ENCODE measurements at places on chromosomes 1 and 21.

- no peak for DNase-seq
Observed at GRCh38 chr1:246246430-246246829, 260.6 kb downstream of the SMYD3 start.

DNA sequence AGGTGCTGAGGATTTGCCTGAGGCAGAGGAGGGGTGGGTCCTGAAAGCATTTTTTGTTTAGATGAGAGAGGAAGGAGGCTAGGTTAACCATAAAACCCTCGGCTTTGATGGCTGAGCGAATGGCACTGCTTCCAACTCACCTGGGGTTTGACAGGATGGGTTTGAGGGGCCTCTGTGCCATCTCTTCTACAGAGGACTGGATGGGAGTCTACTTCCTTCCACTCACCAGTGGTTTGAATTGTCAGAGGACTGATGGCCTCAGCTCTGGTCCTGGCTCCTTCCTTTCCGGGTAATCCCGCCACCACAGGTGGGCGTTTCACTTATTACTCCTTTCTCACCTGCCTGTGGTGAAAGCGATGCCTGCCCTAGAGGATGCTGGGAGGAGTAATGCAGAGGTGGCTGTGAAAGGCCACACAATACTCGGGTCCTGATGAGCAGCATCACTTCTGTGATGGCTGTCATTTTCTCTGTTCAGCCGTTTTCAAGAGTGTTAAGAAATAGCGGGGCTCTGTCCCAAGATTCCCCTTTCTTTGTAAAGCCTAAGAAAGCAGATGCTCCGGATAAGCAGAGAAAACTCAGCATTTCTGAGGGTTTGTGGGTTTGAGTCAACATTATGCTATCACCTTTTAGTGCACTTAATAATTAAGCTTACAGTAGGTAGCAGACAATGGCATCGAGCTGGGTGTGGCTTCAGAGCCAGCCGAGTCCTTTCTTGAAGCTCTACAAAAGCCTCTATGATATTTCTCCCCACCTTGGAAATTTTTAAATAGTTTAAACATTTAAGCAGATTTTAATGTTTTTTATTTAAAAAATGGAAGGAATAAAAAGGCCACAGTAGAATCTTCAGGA is 220.7 kb downstream of the HLX start:
- peak; percentile 3 for DNase-seq

DNA sequence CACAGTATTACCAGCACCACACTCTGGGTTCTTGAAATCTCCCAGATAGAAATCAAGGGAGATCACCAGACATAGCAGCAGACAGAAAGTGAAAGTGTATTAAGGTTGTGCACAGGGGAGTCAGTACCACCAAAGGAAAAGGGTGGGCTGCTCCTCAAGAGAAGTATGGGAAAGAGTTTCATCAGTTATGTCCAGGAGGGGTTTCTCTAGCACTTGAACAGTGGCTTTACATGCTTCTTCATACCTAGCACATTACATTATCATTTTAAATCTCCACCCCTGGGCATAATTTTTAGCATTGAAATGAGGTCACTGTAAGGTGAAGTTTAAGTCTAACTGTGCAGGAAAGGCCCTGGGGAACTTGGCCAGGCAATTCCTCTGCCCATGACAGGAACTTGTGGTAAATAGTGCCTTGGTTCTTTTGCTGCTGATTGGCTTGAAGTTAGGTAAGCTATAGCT is 601.0 kb downstream of the NUF2 start:
- no peak for DNase-seq

DNA sequence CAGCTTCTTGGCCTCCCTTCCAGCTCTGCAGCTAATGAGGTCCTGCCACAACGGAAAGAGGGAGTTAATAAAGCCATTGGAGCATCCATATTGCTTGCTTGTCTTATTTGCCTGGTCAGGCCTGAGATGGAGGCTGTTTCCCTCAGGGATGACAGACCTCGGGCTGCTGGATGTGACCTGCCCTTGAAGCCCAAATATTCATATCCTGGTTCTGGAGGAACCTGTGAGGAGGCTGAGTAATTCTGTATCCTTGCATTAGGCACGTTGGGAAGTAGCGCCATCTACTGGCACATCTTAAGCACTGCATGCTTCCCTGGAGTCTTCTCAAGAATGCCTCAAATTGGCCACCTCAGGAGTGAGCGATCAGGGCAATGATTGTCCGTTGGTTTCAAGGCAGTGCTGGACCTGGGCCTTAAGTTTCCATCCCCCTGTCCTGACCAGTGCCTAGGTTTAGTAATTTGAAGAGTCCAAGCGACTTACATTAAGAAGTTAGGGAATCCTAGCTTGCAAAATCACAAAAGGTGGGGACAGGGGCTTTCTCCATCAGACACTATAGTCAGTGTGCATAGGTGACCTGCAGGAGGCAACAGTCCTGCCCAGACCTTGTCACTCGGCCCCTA is 13.8 kb upstream of the NASP start:
- peak; percentile 41 for DNase-seq

DNA sequence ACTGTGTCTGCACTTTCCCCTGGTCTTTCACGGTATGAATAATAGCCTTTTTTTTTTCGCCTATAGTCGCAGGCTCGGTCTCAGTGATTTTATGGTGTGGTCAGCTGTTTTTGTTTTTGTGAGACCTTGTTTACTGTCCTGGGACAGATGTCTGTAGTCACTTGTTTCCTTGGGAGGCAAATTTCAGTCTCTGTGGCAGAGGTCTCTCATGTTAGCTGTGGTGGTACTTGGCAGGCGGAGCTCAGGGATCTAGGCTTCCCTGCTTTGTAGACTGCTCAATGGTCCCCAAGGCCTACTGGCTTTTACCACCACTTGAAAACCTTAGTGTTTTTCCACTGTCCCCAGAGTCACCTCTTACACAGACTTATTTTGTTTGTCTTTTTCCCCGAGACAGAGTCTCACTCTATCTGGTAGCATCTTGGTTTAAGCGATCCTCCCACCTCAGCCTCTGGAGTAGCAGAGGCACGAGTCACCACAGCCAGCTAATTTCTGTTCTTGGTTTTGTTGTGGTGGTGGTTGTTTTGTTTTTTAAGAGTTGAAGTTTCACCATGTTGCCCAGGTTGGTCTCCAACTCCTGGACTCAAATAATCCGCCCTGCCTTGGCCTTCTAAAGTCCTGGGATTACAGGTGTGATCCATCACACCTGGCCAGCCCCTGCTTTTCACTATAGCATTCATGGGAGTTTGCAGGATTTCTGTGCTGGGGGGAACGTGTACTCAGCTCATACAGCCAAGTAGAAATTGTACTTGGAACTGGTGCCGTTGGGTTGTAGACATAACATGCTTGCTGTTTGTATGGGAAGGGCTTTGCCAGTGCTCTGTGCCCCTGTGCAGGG is 10.3 kb downstream of the RNU1-2 start:
- no peak for DNase-seq

GRCh38 chr1:178575611-178576361 is 62.9 kb downstream of the TEX35 start:
- DNase-seq: no peak

DNA sequence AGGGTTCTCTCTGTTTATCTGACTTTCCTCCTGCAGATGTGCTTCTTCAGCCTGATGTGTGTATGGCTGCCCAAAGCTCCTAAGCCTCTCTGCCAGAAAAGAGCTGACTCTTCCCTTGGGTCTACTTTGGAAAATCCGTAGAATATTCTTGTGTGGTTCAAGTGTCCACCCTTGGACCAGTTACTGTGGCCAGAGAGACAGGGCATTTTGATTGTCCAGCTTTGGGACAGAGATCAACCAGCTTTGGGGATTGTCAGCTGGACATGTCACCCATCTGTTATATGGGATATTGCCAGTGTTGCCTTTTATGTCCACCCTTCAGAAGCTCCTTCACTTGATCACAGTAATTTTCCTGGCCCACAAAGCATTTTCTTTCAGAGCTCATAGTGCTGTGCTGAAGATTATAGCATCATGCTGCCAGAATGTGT is 126.2 kb upstream of the L1TD1 start:
- DNase-seq: no peak

DNA sequence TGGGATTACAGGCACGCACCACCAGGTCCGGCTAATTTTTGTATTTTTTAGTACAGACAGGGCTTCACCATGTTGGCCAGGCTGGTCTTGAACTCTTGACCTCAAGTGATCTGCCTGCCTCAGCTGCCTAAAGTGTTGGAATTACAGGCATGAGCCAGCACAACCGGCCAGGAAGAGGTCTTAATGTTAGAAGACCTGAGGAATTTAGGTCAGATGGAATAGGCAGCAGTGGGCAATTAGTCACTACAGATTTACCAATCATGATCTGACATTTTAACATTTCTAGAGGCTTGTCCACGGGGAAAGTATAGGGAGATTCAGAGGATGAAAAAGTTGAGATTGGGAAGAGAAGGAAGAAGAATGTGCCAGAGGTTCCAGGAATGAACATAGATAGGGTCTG is 8.9 kb upstream of the APP start:
- DNase-seq: no peak

DNA sequence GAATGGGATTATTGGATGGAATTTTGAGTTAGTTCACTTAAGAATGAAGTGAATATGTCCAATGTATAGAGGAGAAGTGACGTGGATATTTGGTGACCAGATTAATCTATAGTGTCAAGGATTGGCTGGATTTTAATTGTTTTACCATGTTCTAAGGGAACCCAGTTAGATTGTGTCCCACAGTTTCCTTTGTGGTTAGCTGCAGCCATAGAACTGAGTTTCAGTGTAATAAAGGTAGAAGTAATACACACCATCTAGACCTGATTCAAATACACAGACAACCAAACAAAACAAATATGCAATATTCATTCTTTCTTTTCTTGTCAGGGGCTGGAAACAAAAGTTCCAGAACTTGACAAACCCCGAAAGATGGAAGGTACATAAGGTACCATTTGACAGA is 88.0 kb upstream of the RGS18 start:
- DNase-seq: no peak

DNA sequence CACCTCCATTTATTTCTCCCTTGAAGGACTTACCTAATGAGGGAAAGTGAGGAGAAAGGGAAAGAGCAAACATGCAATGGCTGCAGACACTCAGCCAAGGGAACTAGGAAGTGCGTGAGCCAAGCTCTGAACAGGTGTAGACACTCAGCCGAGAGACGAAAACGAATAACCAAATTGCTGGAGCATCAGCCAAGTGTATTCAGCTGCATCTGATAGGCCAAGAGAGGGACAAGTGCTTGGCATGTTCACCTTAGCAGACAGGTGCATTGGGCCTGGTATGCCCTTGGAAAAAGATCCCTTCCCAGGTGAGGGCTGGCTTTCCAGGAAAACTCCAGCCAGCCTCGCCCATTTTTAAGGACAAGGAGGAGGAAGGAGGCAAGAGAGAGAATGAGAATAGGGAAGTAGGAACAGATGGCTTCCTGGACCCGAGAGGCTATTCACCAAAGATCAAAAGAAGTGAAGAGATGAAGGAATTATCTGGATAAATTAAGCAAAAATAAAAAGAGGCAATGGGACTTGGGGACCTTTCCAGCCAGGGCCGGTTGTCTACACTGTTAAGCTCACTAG is 184.7 kb downstream of the TOMM20 start:
- no peak for DNase-seq

DNA sequence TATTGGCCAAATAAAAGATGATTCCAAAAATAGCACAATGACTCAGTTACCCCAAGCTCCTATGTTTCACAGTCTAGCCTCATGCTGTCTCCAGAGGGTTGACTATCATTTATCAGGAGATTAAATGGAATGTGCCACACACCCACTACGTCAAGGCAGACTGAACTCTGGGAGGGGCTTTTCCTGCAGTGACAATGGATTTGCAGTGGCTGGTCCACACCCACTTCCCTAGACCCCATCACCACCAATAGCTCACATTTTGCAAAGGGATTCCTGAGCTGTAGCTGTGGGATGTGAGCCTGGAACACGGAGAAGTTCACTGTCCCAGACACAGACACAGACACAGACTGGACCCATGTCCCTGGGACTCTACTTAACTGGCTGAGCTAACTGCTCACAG is 77.1 kb downstream of the HLCS start:
- no peak for DNase-seq

- DNase-seq: no peak
Observed at GRCh38 chr1:46404482-46405196, 10.5 kb downstream of the FAAH start.

- DNase-seq: no peak
Observed at GRCh38 chr1:54663725-54664124, 22.1 kb downstream of the MROH7 start.

GRCh38 chr1:17027403-17027802 is 15.7 kb upstream of the ATP13A2 start:
- DNase-seq: no peak

- DNase-seq: no peak
Observed at GRCh38 chr1:39757501-39757900, 13.6 kb downstream of the OXCT2 start.

GRCh38 chr1:32062867-32063230 is 9.9 kb upstream of the TMEM39B start:
- no peak for DNase-seq

DNA sequence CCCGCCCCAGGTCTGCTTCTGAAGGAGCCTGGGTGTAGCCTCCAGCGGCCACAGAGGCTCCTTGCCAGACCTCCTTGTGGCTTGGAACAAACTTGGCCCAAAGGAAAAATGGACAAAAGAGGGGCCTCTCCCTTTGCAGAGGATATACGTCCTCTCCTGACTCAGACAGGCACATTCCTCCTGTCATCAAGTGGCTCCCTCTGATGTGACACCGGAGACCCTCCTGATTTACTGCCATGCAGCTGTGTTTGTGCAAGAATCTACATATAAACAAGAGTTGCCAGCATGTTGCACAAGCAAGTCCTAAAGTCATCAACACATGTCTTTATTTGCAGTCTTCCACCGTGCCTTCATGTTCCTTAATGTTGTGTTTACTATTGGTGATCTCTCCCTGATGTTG is 54.1 kb upstream of the F3 start:
- DNase-seq: no peak

GRCh38 chr1:53684741-53685140 is 54.2 kb downstream of the GLIS1 start:
- DNase-seq: no peak

GRCh38 chr1:164982545-164982944 is 374.0 kb downstream of the LMX1A start:
- DNase-seq: no peak

DNA sequence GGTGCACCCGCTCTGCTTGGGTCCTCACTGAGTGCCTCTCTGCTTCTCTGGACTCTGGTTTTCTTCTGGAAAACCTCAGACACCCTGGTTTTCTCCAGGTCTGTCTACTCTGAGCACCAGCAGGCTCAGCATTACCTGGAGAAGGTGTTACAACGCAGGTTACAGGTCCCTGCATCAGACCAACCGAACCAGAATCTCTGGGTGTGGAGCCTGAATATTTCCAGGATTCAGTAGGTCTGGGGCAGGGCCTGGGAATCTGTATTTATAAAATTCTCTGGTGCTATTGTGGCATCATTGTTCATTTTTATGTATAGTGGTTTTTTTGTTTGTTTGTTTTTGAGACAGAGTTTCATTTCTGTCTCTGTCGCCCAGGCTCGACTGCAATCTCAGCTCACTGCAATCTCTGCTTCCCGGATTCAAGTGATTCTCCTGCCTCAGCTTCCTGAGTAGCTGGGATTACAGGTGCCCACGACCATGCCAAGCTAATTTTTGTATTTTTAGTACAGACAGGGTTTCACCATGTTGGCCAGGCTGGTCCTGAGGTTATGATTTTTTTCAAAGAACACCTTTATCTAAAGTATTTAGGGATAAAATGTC is 1.5 kb upstream of the SLC30A2 start:
- DNase-seq: no peak

GRCh38 chr1:12448746-12449177 is 169.2 kb downstream of the DHRS3 start:
- DNase-seq: no peak

Measured in stimulated activated CD8-positive, alpha-beta memory T cell treated with anti-CD3 and anti-CD28 coated beads, Interleukin-15, amount 100 ng/mL, for 48 hours (primary cell).